ENCODE measurements at places on chromosomes 6 and 20.
A peak's percentile ranks its signal among the peaks of the same experiment; 100 is the strongest.

DNA sequence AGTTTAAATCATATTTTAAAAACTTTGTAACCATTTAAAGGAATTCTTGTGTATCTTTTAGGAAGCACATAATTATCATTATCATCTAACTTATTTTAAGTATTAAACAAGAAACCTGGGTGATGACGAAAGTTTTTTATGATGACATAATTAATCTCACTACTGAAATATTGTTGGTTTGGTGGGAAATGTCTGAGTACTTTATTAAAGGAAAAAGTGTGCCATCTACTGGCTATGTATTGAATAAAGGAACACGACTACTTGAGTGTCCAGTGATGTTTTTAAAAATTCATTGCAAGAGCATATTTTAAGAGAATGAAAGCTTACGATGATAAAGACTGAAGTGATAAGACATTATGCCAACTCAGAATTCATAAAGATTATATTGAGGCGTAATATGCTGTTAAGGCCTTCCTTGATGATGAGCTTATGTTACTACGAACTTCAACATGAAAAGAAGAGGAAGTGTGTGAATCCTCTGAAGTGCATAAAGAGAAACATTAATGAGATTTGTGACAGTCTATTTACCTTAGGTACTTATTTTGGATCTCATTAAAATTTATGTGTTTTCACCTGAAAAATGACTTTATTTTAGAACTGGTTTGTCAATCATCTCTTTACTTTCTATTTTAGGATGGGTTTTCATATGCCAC is 12.0 kb upstream of the TRMT11 start:
- peak; percentile 62 for DNase-seq

DNA sequence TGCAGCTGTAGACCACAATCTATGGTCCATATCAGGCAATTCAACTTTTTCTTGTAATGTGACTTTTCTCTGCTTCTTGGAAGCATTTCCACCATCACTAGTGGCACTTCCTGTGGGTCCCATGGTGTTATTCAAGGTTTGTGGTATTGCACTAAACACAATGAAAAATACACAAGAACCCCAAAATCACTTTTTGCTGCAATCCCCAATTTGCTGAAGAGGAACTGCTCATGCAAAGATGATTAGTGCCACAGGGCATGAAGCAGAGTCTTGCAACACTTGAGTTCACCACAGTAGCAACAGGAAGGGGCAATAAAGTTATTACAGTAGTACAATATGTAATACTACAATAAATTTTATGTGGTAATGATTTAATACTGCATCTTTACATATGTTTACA is 16.8 kb upstream of the TAAR1 start:
- no peak for DNase-seq

DNA sequence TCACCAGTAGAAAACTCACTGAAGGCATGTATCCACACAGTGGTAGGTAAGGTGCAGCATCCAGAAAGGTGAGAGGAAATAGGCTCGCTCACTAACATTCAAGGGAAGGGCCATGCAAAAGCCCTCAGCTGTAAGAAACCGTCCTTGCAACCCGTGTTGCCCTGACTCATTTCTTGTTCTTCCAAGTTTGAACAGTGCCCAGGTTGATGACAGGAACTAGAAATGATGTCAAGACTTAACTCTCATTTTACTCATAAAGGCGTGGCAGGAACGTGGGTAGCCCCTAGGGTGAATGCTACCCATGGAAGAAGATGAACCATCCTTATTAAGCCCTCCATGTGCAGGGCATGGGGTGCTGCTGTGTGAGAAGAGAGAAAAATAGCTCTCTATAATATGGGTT is 187.6 kb downstream of the CD83 start:
- DNase-seq, result no peak

DNA sequence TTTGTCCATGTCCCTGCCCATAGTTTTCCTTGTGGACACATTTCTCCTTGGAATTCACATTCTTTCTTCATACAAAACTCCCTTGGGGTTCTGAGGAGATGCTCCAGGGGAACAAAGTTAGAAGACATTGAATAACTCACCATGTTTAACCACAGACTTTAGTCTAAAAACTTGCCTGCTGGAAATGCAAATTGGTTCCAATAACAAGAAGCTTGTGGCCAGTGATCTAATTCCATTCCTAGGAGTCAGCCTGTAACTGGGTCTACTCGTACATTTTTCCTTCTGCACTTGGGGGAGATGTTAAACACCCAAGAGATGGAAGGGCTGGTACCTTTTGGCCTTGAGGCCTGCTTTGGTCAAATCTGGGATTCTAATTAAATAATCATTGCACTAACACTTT is 60.2 kb downstream of the SCML4 start:
- DNase-seq, result peak; percentile 62

DNA sequence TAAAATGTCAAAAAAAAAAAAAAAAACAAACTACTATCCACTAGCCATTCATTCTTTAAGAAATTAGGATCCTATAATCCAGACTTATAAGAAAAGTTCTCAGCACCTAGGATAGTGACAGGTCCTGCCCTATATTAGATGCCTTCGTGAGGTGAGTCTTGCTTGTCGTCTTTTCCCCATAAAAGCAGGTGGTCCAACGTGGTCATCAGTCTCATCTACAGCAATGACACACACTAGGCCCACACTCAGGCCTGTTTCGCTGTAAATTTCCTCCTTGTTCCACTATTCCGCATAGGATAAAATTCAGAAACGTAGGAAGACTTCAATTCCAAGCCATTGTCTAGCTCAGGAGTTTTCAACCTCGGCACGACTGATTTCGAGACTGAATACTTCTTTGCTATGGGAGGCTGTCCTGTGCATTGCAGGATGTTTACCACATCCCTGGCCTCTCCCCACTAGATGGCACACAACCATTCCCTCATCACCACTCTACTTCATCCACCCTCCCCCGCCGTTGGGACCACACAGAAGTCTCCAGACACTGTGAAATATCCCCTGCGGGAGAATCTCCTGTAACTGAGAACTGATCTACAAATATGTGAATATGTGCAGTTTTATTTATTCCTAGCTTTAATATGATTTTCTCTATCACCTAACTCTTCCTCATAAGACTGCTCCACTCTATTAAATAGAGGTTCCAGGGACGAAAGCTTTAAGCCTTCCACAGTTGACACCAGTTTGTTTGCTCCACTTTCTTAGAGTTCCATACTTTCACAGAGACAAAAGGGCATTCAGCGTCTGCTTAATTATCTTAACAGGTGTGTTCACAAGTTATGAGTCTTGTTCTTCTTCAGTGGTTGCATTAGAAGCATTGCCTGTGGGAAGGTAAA is 346.3 kb downstream of the BMP2 start:
- peak; percentile 1 for DNase-seq

GRCh38 chr6:97819710-97820109 is 536.7 kb upstream of the MMS22L start:
- no peak for DNase-seq

DNA sequence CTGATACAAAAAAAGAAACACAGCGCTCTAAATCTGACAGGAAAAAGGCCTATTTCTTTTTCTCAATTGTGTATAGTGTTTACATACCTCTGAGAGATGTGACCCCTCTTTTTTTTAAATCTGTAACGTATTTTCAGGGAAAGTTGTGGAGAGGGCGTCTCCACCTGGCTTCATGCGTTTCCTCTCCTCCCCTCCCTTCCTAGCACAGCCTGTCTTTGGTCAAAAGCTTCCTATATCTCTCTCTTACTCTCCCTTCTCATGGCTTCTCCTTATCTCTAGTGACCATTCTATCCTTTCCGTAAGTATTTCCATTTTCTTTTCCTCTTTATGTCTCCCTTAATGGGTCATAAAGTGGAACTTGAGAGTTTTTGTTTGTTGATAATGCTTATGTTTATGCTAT is 458.9 kb downstream of the HACE1 start:
- no peak for DNase-seq

DNA sequence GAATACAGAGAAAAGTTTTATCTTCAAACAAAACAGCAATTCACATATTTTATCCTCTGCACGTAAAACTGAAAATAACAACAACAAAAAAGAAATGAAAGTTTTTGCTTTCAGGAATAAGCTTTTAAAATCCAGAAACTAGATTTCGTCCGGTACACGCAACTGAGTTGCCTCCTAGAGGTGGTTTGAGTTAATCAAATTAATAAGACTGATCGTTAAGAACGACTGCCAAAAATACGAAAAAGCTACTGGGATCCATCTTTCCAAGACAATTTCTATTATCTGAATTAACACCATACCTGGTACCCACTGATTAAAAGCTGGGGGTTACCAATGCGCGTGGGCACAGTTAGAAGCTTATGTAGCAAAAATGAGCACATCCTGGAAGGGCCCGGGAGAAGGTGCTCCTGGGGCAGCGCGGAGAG is 669 bp downstream of the PDCD2 start:
- no peak for DNase-seq

- no peak for DNase-seq
These were observed 28.4 kb upstream of the FRMD1 start for GRCh38 chr6:168107191-168107983.

GRCh38 chr6:53934023-53934422 is 139.2 kb downstream of the LRRC1 start:
- DNase-seq, result no peak

- DNase-seq, result no peak
These were observed 108.7 kb upstream of the SIRPA start for GRCh38 chr20:1786486-1786885.

Measured in EH (cell line).